ENCODE measurements at places on chromosomes 5 and 9. TPM values are rescaled to one million over a fixed set of nuclear protein-coding genes. Genes with fewer than 3 reads are reported as not detected.

GRCh38 chr5:112196584-112196983 is 222.5 kb downstream of the EPB41L4A start:
- DNase-seq = no peak

DNA sequence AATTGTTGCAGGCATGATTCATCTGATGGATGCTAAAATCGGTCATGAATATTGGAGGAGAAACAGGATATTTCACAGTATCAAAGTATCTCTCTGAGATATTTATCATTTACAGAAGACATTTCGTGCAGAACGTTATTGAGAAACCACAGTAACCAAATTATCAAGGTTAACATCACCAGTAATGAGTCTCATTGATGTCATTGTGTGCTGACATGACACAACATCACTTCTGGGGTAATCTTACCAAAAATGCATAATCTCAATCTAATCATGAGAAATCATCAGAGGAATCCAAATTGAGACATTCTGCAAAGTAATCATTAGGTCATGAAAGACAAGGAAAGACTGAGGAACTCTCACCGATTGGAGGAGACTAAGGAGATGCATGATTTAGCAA is 42.7 kb downstream of the C5orf22 start:
- DNase-seq = no peak

DNA sequence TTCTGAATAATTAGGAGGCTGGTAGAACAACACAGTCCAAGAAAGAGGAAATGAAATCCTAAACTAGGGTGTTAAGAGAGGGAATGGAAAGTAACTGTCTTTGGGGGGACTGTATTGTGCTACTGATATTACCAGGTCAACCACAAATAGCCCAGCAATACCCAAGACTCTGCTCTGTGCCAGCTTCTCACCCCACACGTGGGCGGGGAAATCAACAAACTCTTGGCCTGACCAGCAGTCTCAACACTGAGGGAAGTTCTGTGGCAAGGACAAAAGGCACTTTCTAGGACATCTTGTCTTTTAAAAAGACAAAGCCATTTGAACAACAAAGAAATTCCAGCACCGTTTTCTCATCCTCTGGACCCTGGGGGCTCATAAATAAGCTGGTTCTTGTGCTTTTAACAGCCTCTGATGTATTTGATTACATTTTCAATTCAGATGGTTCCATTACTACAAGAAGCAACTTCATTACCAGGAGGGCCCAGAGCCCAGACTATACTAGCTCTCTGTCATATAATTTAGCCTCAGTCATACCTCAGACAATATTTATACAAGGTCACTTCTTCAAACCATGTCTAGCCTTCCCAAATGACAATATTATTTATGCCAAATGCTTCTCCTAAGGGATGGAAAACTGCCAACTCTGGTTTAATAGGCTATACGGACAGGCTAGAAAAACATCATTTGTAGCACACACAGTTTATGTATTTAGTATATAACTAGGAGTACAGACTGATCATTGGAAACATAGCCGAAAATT is 297.8 kb downstream of the CWC27 start:
- no peak for DNase-seq

GRCh38 chr5:144202072-144202471 is 31.4 kb downstream of the KCTD16 start:
- DNase-seq = peak; percentile 69

DNA sequence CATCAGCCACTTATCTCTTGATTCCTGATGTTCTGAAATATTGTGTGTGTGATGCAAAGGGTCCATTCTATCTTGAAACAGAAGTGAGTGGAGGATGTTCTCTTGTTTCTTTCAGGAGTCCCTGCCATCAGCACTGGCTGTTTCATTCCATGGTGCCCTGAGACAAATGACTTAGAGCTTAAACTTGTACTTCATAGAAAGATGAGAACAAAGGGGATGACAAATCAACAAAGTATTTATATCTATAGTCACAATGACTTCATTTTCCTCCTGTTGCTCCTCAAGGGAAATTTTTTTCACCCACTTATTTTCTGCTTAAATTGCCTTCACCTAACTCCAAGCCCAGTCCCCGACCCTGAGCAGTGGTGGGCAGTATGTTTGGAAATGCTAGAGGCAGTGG is 171.6 kb downstream of the TARS1 start:
- DNase-seq = no peak

DNA sequence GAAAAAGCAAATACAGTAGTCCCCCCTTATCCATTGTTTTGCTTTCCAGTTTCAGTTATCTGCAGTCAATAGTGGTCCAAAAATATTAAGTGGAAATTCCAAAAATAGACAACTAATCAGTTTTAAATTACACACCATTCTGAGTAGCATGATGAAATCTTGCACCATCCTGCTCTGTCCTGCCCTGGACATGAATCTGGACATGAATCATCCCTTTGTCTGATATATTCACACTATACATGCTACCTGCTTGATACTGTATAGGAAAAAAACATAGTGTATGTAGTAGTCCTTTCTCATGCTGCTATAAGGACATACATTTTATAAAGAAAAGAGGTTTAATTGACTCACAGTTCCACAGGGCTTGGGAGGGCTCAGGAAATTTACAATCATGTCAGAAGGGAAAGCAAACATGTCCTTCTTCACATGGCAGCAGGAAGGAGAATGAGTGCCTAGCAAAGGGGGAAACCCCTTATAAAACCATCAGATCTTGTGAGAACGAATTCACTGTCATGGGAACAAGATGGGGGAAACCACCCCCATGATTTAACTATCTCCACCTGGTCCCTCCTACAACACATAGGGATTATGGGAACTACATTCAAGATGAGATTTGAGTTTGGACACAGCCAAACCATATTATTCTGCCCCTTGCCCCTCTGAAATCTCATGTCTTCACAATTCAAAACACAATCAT is 153.9 kb downstream of the ARRDC3 start:
- no peak for DNase-seq

GRCh38 chr9:121283856-121284732 is 16.1 kb downstream of the GSN start:
- no peak for DNase-seq

Gene C9orf153
- total RNA-seq = 0.40 TPM

Gene DOCK2
- total RNA-seq = 0.87 TPM

Gene OR13D1
- not detected for total RNA-seq

Gene TRPM3
- 1.1 TPM for total RNA-seq

Gene LCN12
- total RNA-seq = 1.2 TPM

Gene FGF10
- not detected for total RNA-seq

Data from NCI-H460 (cell line).